MCF 10A (cell line): ENCODE measurements at places on chromosomes 6 and 20. TPM values are rescaled to one million over a fixed set of nuclear protein-coding genes. Genes with fewer than 3 reads are reported as not detected.

Gene IL17F
- total RNA-seq, result not detected in 2 replicates

Gene OR2J3
- not detected in 2 replicates for total RNA-seq

Gene PBOV1
- not detected in 2 replicates for total RNA-seq

Gene SLC32A1
- total RNA-seq, result not detected in 2 replicates

Gene OXT
- not detected in 2 replicates for total RNA-seq

Gene UST
- total RNA-seq, result 10.0 and 10.8 TPM in 2 replicates

DNA sequence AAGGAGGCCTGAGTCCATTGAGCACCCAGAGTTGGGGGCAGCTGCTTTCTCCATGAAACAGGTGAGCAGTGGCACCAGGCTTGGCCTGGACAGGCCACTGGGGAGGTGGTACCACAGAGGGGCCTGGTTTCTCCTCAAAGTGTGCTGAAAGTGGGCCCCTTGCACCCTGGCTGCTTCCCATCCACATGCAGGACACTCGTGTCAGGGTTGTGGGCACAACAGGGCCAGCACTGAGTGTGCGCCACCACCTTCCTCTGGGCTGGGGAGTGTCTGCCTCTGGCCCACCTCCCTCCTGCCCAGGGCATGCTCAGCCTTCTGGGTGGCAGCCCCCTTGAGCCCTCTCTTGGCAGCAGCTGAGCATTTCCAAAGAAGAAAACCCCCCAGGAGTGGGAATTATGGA, 5.2 kb upstream of the SLC22A1 start:
- DNase-seq, result no peak
- H3K4me3 ChIP-seq, result no peak overlapping the region
- H3K36me3 ChIP-seq, result no peaks in the 10 kb centered on the region
- no peak overlapping the region for H3K27ac ChIP-seq
- H3K4me1 ChIP-seq, result no peaks in the 10 kb centered on the region

GRCh38 chr20:625360-625932, 15.3 kb upstream of the TCF15 start:
- DNase-seq, result no peak
- no peak overlapping the region for H3K4me3 ChIP-seq
- peaks cover 66% of the 10 kb centered on the region for H3K27me3 ChIP-seq
- H3K27ac ChIP-seq, result no peak overlapping the region
- H3K36me3 ChIP-seq, result no peaks in the 10 kb centered on the region

DNA sequence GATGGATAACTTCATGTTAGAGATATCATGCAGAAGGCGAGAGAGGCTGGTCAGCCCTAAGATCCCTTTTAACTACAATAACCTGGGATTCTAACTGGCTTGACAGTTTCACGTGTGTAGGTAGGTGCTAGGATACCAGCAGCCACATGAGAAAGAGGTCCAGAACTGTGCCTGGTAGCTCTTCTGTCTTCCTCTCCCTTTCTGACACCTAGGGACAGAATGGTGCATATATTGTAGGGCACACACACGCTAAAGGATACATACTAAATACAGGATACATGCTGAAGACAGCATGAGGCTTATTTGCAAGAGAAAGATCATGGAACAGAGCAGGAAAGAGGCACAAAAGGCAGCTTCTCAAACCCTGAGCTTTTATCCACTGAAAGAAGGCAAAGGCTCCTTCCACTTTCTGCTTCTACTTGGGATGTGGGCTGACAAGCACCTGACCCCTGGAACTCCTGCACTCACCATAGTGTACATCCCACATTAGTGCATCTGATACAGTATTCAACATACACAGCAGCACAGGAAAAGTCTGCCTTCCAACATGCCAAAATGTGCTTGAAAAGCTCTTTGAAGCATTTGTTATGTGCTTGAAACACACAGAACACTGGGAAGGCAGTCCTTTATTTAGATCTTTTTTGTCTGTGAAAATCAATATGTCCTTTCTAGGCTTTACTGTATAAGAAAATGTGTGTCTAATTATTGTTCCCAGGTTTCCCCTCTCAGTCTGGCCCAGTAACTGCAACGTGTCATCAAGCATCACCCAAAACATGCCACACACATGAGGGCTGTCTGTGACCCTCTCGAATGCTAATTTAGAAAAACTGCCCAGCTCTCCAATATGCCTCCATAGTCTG, 3.2 kb downstream of the SLC22A23 start:
- peaks cover 7% of the 10 kb centered on the region for H3K4me1 ChIP-seq
- H3K27ac ChIP-seq, result no peak overlapping the region
- DNase-seq, result no peak

DNA sequence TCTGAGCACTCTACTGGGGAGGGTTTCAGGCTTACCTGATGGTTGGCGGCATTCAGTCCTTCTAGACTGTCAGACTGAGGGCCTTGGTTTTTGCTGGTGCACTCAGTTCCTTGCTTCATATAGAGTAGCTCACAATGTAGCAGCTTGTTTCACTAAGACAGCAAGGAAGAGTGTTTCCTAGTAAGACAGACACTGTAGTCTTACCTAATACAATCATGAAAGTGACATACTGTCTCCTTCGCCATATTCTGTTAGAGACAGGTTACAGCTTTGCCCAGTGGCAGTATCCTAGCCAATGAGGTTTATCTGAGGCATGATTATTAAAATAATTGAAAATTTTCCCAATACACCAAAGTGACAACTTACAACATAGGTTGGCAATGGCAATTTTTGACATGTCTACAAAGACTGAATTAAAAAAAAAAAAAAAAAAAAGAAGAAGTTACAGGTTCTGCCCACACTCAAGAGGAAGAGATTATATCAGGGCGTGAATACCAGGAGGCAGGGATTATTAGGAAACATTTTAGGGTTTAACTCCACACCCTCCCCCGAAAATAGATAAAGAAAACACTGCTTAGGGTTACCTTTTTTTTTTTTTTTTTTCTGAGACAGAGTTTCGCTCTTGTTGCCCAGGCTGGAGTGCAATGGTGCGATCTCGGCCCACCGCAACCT, 66.8 kb downstream of the SCAND1 start:
- peaks cover 21% of the 10 kb centered on the region for H3K4me1 ChIP-seq
- H3K36me3 ChIP-seq, result peaks cover 29% of the 10 kb centered on the region
- H3K4me3 ChIP-seq, result no peak overlapping the region
- no peak for DNase-seq

DNA sequence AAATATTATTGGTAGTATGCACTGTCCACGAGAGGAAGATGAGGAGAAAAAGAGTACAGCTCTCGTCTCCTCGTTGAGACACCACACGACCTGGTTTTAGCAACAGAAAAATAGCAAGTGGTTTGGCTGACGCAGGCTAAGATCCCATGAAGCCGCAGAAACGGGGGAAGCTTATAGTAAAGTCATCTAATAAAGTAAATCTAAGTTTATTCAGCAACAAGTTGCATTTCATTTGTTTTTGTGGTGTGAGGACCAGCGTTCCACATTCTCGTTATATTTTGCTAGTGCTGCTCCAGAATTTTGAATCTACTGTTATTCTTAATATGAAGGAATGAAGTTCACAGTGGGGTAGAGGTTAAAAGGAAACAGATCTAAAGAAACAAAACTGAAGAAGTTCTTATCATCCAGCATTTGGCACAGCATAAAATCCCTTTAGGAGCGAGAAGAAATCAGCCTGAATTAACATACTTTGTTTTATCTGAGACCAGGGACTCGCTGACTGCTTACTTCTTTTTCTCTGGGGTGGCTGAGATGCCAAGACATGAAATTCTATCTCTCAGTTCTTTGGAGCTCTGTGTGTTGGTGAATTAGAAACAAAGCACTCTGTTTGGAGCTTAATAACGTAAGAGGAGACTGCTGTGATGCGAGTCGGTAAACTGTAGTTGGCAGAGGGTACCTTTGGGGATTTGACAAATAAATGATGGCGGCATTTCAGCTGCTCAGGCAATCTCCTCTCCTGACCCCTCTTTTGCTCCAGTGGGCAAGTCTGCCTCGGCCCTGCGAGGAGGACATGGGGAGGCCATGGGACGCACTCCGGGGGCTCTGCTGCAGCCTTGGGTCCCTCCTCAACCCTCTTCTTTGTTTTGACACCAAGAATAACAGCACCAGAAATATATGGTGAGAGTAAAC, 24.9 kb upstream of the IRF4 start:
- no peak for DNase-seq
- no peak overlapping the region for H3K4me3 ChIP-seq
- peaks cover 46% of the 10 kb centered on the region for H3K27me3 ChIP-seq
- H3K27ac ChIP-seq, result no peak overlapping the region
- no peaks in the 10 kb centered on the region for H3K36me3 ChIP-seq
- no peaks in the 10 kb centered on the region for H3K4me1 ChIP-seq

DNA sequence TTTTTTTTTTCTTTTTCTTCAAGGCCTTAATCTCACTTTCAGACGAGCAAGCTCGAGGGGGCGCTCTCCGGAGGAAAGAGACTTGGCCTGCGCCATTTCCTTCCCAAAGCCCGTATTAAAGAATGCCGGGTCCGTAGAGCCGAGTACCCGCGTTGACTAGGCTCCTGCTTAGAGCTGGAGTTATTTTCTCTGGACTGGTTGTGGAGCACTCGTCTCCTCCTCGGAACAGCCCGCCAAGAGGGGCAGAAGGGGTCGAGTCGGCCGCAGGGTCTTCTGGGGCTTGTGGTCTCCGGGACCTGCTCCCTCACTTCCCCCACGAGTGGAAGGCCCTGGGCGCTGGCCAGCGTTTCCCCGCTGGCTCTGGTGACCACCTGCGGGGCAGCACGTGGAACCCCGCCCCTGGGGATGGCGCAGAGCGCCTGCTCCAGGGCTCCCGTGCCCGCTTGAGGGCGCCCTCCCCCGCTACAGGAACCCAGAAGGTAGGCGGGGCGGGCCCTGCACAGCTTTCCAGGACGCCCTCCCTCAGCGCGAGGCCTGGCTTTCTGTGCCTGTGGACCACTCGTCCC, 2.7 kb upstream of the MEI4 start:
- H3K36me3 ChIP-seq, result no peaks in the 10 kb centered on the region
- no peak overlapping the region for H3K4me3 ChIP-seq
- no peak for DNase-seq
- H3K4me1 ChIP-seq, result no peaks in the 10 kb centered on the region
- no peak overlapping the region for H3K27ac ChIP-seq

- H3K27me3 ChIP-seq, result no peaks in the 10 kb centered on the region
- no peak overlapping the region for H3K4me3 ChIP-seq
- no peaks in the 10 kb centered on the region for H3K4me1 ChIP-seq
- no peaks in the 10 kb centered on the region for H3K36me3 ChIP-seq
- peak; percentile 17 for DNase-seq
- H3K27ac ChIP-seq, result no peak overlapping the region
These were observed 244.1 kb upstream of the QKI start for GRCh38 chr6:163170294-163170883.
